Adipose tissue (tissue), 3 donors: ENCODE measurements at places on chromosomes 12 and 14. TPM values are rescaled to one million over a fixed set of nuclear protein-coding genes. Genes with fewer than 3 reads are reported as not detected.

OR4E2 gene
- polyA plus RNA-seq, result not detected

CELA1 gene
- not detected for polyA plus RNA-seq

TTC5 gene
- 3.7 TPM for polyA plus RNA-seq

FRS2 gene
- 12.2 TPM for polyA plus RNA-seq

POTEG gene
- polyA plus RNA-seq, result not detected

HRK gene
- polyA plus RNA-seq, result 0.03 TPM

LMO3 gene
- polyA plus RNA-seq, result 7.0 TPM

MDP1 gene
- polyA plus RNA-seq, result 17.7 TPM

PTPRO gene
- 0.31 TPM for polyA plus RNA-seq

CCND2 gene
- 37.6 TPM for polyA plus RNA-seq

SUSD6 gene
- 24.4 TPM for polyA plus RNA-seq

PTGER2 gene
- 6.3 TPM for polyA plus RNA-seq

GYS2 gene
- polyA plus RNA-seq, result 1.1 TPM

PLEKHA5 gene
- 7.8 TPM for polyA plus RNA-seq

CCDC88C gene
- 5.8 TPM for polyA plus RNA-seq

CRIP2 gene
- 210 TPM for polyA plus RNA-seq

TSPAN11 gene
- polyA plus RNA-seq, result 0.10 TPM

FSCB gene
- polyA plus RNA-seq, result not detected

GTF2A1 gene
- 4.1 TPM for polyA plus RNA-seq

NOXRED1 gene
- polyA plus RNA-seq, result 0.24 TPM

COCH gene
- polyA plus RNA-seq, result 2.0 TPM
